ENCODE measurements at places on chromosomes 11 and 22.
A peak's percentile ranks its signal among the peaks of the same experiment; 100 is the strongest.

- no peak for DNase-seq
These were observed 38.0 kb downstream of the TMEM45B start for GRCh38 chr11:129853518-129854231.

GRCh38 chr11:56886455-56886854 lies 102.3 kb upstream of the OR5AK2 start:
- DNase-seq, result no peak

GRCh38 chr22:31944700-31945442 lies 536 bp downstream of the YWHAH start:
- peak; percentile 78 for DNase-seq

DNA sequence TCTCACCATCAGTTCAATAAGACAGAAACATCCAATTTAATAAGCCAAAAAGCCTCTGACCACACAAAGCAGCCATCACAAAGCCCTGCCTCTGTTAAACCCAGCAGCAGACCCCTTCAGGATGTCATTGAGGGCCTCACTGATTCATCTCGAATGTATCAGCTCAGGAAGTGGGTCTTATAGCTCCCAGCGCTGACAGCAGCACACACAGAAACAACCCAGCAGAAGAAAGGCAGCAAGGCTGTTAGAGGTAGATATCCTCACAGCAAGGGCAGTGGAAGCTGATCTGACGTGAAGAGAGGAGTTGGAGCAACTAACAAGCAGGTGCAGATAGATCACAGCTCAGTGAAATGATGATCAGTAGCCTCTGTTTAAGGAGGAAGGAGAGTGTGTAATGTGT lies 86.2 kb upstream of the NCAM1 start:
- no peak for DNase-seq

- no peak for DNase-seq
These were observed 14.0 kb upstream of the ARSA start for GRCh38 chr22:50641696-50642607.

GRCh38 chr11:92401520-92401919 lies 176.9 kb downstream of the FAT3 start:
- no peak for DNase-seq

GRCh38 chr11:91248199-91248807 lies 976.3 kb upstream of the FAT3 start:
- DNase-seq, result peak; percentile 49

DNA sequence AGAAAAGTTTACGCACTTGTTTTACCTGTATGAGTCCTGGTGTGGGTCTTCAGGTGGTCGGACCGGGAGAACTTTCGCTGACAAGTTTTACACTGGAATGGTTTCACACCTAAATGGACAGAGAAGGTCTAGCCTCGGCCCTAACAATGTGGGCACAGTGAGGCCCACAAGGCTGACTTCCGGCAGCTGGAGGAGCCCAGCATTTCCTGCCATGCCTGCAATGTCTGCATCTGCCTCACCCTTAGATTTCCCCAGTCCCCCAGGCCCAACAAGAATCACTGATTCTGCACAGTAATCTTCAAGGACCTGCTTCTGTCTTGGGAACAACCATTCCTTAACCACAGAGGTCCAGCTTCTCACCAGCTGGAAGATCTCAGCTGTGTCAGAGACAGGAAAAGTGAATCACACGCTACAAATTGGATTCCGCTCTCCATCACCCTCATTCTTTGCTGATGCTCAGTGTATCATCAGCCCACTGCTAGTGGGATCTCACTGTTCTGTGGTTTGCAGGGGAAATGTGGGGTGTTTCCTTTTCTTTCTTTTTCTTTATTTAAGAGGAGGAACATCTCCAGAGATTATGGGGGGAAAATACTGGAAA lies 43.3 kb downstream of the WT1 start:
- no peak for DNase-seq

DNA sequence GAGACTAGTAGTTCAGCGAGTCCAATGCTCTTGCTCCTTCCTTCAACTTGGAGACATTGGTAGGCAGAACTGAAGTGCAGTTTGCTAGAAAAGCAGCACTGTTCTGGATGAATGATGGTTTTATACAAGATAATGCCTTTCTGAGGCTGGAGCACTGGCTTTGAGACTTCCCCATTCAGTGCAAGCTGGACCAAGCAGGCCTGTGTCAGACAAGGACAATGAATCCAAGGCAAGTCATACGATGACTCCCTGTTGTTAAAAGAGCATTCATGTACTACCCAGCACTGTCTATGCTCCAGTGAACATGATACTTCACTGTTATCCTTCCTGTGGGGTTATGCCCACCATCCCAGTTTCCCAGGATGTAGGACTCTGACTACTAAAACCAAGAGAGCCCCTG lies 242.3 kb upstream of the RAG2 start:
- DNase-seq, result no peak

GRCh38 chr11:124600621-124601320 lies 10.5 kb upstream of the PANX3 start:
- no peak for DNase-seq

DNA sequence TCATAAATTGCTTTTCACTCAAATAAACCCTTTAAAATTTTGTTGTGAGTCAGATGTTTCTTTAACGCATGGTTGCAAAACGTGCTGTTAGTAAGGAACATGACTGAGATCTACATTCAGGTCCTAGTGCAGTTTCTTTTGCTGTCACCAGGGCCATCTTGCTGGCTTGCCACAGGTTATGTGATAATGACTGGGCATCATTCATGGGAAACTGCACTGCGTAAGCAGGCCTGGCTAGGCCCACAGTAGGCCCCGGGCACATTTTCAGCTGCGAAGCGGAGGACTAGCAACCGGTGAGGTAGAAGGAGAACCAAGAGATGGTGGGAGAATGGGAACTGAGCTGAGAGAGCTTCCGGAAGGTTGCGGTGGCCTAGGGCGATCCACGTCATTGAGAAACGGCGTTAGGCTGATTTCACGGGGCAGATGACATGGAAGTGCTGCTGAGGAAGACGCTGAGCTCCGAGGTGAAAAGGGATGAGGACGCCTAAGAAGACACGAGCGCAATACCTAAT lies 3.2 kb upstream of the KLHDC7B start:
- no peak for DNase-seq

DNA sequence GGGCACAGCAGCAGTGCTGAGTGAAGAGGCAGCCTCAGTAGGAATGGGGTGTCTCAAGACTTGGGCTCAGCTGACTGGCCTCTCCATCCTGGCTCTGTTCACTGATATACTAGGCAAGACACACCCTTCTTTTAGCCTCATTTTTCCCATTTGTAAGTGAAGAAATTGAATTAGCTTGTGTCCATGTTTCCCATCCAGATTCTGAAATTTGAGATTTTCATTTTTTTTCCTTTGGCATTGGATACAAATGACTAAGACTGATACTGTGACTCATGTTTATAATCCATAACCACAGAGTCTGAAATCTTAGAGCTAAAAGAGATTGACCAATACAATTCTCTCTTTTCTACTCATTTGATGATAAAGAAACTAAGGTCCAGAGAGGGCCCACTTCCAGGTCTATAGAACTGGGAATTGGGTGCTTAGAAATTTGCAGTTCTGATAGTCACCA lies 110.9 kb downstream of the KCNC1 start:
- no peak for DNase-seq

- DNase-seq, result no peak
These were observed 3.6 kb upstream of the UBXN1 start for GRCh38 chr11:62682518-62682917.

- DNase-seq, result no peak
These were observed 378.1 kb downstream of the CADM1 start for GRCh38 chr11:115126092-115126491.

GRCh38 chr11:65442842-65443331 lies 20.3 kb downstream of the NEAT1 start:
- DNase-seq, result no peak

- DNase-seq, result no peak
These were observed 10.6 kb downstream of the SELENOM start for GRCh38 chr22:31096657-31097279.

DNA sequence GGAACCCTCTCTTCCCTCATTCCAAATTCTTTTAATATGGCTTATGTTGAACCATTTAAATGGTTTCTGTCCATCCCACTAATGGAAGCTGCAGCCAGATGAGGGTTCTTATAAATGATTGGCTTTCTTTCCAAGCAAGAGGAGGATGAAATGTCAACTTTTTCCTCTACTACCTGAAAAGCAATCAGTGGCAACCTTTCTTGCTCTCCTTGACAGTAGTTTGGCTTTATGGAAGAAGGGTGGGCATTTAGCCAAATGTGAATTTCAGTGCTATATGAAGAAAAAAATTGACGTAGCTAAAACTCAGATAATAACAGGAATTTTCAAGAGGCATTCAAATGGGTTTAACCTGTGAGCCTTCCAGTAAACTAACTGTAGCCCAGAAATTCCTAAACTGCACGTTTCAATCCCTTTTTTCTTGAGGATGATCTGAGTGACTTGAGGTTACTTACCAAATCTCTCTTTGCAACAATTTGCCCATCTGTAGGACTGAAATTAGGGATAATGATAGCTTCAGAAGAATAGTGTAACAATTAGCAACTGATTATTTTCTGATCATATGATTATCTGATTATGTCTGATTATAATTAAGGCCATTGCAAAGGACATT lies 90.9 kb downstream of the EXT2 start:
- DNase-seq, result no peak

GRCh38 chr11:73223998-73224730 lies 6.1 kb downstream of the P2RY2 start:
- DNase-seq, result peak; percentile 16

- no peak for DNase-seq
These were observed 5.5 kb downstream of the RPS6KA4 start for GRCh38 chr11:64364435-64364834.

- DNase-seq, result no peak
These were observed 39.2 kb upstream of the SLC36A4 start for GRCh38 chr11:93236741-93237675.

DNA sequence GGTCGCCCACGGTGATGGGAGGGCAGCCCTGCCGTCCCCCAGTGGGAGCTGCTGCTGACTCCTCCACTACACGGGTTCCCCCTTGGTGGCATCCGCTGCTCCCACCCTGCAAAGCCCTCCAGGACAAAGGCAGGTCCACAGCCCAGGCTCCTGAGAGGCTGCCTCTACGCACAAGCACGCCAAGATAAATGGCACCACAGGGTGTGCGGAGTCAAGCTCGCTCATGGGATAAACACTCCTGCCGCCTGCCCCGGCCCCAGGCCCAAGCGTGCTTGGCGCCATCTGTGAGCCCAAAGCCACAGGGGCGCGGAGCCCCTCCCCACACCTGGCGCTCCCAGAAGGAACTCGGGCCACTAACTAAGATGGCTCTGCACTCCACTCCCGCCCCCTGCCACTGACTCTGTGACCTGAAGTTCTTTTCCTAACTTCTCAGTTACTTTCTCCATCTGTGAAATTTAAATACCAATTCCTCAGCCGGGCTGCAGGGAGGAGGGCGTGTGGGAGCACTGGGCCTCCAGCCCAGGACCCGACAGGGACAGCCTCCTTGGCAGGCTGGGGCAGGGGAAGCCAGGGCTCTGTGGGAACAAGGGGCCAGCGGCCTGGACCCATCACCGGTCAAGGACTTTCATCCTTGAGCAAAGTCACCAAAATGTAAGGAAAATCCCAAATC lies 14.9 kb downstream of the EHD1 start:
- DNase-seq, result no peak

DNA sequence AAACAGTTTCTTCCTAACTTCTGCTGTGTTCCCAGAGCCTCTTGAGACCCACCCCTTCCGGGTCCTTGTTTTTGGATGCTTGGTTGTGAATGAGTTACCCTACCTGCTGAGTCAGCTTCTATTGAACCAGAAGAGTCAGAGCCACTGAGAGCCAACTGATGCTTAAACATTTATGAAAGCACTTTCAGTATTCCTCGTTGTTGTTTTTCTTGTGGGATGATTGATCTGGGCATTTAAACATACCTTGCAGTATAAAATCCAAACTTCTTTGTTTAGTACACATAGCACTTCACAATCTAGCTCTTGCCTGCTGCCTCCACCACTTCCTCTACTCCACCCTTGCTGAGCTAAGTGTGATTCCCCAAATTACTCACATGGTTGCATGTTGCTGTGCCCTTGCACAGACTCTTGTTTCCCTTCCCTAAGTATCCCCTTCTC lies 5.5 kb downstream of the PRSS23 start:
- DNase-seq, result no peak

- no peak for DNase-seq
These were observed 7.0 kb upstream of the SH3BP1 start for GRCh38 chr22:37632174-37633088.

GRCh38 chr11:34238966-34239365 lies 118.8 kb downstream of the ABTB2 start:
- DNase-seq, result peak; percentile 16

DNA sequence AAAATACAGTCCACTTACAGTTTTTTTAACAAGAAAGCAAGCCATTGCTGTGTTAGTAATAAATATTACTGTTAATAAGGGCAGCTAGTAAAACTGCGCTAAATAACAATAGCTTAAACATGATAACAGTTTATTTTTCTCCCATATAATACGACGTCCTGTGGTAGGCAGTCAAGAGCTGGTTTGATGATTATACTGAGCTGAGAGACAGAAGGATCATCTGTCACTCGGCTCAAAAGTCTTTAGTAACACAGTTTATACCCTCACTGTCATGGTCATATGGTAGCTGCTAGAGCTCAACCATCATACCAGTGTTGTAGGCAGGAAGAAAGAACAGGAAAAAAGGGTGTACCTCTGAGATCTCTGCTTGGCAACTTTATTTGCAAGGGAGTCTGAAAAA lies 29.1 kb upstream of the ANGPTL5 start:
- no peak for DNase-seq

DNA sequence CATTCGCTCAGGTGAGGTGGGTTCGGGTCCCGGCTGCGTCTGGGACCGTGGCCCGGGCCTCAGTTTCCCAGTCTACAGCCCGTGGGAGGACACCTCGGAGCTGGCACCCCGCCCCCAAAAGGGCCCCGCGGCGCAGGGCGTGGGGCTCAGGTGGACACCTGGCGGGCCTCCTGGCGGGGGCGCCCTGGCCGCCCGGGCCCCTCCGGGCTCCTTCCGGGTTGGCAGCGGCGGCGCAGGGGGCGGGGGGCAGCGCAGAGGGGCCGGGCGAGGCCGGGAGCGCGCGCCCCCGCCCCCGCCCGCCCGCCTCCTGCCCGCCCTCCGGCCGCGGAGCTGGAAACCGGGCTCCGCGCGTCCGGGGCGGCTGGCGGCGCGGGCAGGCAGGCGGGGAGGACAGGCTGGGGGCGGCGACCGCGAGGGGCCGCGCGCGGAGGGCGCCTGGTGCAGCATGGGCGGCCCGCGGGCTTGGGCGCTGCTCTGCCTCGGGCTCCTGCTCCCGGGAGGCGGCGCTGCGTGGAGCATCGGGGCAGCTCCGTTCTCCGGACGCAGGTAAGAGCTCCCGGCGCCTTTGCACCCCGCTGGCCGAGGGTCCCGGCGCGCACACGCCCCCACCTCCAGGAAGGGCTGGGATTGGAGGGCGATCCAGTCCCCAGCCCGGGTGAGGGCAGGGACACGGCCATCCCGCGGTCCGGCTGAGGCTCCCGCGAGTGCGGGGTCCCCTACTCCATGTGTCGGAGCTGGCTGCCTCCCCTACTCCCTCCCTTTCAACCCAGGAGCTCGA lies at the start of gene EMID1:
Gene EMID1 (plus strand): TSS at position 303 of the 778 bp plus-strand sequence. CDS start 143 bp downstream, at position 446.
- peak; percentile 67 for DNase-seq

Data from right forelimb (tissue), 1 donor.